ENCODE measurements at places on chromosomes 5 and 9.

- DNase-seq, result no peak
Observed at GRCh38 chr5:54822324-54822687, 163.1 kb downstream of the ESM1 start.

DNA sequence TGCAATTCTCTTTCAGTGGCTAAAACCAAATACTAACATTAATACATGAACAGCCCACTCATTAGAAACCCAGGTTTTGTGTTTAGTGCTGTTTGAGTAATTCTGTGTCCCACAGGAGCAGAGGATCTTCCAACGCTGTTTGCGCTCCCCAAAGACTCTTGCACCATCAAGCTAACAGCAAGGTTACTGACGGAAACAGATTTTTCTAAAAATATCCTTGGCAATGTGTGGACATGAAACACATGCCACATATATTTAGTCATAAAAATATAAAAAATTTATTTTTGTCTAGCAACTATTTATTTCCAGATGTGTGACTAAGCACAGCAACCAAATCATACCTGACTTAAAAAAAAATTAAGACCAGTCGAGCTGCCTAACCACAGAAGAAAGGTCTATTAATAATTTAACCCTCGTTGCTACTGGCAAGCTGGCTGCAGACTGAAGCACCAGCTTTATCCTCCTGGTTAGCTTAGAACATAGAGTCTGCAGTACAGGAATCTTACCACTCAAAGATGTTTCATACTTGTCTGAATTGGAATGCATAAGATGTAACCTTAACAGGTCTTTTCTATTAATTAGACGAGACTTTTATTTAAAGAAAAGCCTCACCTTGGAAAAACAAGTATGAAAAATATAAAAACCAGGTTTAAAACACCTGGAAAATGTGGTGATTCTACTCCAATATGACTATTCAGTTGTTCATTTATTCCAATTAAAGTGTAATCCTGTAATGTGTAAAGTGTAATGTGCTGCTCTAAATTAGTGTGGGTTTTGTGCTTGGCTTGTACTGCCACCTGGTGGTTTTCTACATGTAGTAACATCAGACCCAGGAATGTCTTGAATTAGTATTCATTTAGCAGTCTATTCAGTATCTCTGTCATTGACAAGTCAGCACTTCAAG is 272.5 kb downstream of the EPB41L4A start:
- DNase-seq, result peak; percentile 66

- DNase-seq, result no peak
Observed at GRCh38 chr5:1039706-1040260, 31.2 kb downstream of the NKD2 start.

DNA sequence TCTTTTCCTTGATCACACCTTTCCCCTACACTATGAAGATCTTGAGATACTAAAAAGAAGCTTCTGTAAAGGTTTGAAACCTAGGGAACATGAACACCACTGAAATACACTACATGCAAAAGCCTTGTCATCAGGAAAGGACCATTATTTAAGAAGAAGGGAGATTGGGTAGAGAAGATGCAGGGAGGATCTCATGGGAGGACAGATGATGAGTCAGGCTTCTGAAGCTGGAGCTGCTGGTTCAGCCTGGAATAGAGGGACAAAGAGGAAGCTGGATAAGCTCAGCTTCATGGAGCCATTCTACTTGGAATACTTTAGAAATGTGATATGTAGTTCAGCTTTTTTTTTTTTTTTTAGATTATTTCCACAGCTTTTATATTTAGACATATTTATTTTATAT is 169.8 kb downstream of the MAN2A1 start:
- DNase-seq, result no peak

GRCh38 chr5:142358121-142358520 is 33.3 kb upstream of the SPRY4 start:
- no peak for DNase-seq

DNA sequence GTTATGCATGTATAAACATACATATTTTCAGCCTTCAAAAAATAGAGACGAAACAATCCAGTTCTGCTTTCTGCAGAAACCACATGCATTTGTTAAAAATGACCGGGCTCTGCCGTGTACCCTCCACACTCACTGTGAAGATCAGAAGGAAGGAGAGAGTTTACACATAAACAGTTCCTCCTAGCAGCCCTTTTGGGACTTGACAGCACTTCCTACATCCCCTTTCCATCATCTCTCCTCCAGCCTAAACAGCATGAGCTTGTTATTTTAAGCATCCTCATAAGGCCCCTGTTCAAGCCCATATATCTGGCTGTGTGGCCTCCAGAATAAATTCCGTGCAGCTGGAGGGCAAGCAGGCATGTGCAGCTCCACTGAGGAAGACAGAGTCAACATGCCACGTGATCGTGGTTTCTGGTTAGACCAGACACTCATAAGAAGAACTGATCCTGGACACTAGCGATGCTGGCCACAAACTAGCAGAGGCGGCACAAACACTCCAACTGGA is 42.2 kb downstream of the NIPAL4 start:
- no peak for DNase-seq

GRCh38 chr5:59016925-59017324 is 434.1 kb downstream of the RAB3C start:
- no peak for DNase-seq

DNA sequence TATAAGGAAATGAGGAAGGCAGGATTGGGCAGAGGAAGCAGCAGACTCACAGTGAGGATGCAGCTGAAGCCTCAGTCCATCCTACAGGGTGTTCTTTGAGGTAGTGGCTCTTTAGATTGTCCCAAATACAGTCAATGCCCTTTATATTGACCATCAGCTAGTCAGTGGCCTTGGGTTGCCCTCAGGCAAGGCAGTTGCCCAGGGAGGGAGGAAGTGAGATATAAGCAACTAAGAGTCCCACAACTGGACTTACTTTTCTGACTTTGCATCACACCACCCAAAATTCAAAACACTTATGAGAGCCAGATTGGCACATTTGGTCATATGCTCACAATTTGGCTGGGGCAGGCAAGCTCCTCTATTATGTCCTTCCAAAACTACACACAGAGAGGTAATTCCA is 9.4 kb upstream of the SLC12A2 start:
- no peak for DNase-seq

- no peak for DNase-seq
Observed at GRCh38 chr9:89104821-89105220, 73.8 kb downstream of the SHC3 start.

DNA sequence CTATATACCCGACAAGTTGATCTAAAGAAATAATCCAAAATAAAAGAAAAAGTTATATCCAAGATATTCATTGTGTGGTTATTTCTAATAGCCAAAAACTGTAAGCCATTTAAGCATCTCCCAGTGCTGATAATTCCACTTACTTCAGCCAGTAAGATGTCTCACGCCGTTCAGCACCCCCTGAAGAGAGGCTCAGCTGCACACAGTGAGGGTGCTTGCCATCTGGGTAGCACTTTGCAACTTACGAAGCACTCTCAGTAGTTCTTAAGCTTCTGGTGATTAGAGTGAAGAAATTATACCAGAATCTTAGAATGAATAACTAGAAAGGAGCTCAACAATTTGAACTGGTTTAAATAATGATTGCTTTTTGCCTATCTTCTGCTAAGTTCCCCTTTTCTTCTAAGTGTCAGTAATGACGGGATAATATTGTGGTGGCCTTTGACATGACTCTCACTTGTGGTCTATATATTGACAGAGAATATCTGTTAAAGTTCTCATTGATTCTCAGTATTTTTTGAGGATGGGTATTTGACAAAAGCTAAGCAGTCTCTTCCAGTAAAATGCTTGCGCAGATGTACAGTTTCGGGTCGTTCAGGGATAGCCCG is 26.2 kb upstream of the LTC4S start:
- no peak for DNase-seq

- no peak for DNase-seq
Observed at GRCh38 chr5:159206368-159206767, 3.0 kb downstream of the RNF145 start.

DNA sequence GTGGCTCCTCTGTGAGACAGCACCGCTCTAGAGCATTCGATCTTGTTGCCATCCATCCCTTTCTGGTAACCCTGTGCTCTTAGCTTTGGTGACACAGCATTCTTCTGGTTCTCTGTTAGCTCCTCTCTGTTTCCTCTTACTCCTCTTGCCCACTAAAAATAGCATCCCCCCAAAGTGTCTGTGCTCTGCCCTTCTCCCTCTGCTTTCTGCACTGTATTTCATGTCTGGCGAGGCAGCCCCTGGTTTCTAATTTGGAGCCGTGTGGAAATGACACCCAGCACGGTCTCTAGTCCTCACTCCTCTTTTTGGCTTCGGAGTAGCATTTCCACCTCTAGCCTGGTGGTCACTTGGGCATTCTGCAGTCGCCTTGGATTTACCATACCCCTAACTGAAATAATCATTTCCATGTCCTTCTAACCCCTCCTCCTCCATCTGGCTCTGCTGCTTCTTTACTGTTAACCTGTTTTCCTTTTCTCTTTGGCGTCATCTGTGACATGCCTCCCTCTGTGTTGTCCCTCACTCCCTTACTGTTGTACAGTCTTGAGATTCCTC is 23.8 kb downstream of the NPR3 start:
- DNase-seq, result no peak

DNA sequence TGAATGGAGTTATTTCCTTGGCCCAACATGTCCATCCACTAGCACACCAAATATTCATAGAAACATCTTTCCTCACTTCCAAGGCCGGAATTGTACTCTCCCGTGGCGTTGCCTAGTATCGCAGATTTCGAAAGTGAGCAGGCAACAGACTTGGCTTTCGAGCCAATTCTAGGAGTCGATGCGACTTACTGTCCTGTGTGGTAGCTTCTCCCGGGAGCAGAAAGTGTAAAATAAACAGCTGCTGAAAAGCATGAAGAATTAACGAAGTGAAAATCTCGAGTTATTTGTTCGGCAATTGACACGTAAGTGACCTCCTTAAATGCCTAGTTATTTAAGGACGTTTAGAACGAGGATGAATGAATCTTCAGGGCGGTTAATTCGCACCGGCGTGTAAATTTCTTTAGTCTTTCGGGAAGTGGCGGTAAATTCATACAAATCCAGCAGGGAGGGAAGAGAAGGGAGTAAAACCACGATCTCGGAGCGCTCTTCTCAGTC is 449 bp upstream of the PCSK5 start:
- peak; percentile 9 for DNase-seq

GRCh38 chr5:880816-881550 is 11.6 kb downstream of the BRD9 start:
- no peak for DNase-seq
